ENCODE measurements at places on chromosomes 11 and 22.

- DNase-seq = no peak
Measured at GRCh38 chr11:88484873-88485621, 147.5 kb upstream of the CTSC start.

DNA sequence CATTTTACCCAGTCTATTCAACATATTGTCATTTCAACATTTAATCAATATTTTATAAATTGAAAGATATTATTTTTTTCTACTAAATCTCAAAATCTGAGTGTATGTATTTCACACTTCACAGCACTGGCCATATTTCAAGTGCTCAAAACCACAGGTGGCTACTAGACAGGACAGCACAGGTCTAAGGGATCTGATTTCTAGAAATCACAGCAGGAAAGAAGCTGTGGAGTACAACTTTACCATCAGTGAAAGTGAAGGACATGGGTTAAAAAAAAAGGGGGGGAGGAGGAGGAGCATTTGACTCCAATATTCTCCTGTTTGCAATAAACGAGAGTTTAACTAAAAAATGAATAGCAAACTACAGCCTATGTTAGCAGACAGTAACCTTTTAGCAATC lies 4.5 kb downstream of the PRDM10 start:
- DNase-seq = no peak

- DNase-seq = no peak
Measured at GRCh38 chr11:114179234-114179941, 116.8 kb upstream of the NNMT start.

GRCh38 chr11:35089666-35090065 lies 49.3 kb upstream of the CD44 start:
- no peak for DNase-seq

DNA sequence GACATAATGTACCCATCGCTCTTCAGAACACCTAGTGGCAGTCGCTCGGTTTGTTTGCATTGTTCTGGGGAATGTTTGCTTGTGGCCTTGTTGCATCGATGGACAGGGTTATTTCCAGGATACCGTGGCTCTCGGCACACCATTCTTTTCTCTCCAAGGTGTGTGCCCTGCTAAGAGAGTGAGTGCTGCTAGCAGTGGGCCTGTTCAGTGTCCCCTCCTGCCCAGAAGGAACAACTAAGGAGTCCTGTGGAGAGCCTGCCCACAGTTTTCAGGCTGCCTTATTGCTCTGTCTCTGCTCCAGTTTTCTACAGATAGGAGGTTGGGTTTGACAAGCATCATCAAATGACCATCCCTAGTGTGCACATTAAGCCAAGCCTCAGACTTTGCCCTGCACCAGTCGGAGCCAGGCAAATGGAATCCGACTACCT lies 1.4 kb downstream of the CRY2 start:
- DNase-seq = no peak
